ENCODE measurements at places on chromosomes 7 and 10.

GRCh38 chr7:128391805-128392204 is 18.0 kb downstream of the IMPDH1 start:
- no peak for DNase-seq

DNA sequence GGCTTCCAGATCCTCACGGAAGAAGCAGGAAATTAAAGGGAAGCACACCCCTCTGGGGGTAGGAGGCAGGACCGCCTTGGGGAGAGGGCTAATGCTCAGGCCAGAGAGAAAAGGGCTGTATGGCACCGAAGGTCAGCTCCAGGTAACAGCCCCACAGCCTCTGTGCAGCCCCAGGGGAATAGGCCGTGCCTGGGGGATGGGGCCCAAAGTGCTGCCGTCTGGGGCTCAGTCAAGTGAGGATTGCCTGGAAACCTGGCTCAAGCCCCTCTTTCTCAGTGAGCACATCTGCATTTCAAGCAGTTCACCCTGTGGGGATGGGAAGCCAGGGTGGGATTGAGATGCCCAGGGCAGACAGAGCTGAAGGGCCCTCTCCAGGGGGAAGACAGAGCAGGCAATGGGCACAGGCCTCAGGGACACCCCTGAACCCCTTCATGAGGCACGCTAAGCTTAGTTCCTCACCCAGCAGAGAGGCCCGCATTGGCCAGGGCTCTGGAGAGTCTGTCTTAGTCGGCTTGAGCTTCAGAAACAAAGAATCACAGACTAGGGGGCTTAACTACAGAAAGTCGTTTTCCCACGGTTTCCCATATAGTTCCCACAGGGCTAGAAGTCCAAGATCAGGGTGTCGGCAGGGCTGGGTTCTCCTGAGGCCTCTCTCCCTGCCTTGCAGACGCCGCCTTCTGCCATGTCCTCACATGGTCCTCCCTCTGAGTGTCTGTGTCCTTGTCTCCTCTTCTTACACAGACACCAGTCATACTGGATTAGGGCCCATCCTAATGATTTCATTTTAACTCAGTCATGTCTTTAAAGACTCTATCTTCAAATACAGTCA is 118.2 kb downstream of the PTPN20 start:
- DNase-seq: no peak

DNA sequence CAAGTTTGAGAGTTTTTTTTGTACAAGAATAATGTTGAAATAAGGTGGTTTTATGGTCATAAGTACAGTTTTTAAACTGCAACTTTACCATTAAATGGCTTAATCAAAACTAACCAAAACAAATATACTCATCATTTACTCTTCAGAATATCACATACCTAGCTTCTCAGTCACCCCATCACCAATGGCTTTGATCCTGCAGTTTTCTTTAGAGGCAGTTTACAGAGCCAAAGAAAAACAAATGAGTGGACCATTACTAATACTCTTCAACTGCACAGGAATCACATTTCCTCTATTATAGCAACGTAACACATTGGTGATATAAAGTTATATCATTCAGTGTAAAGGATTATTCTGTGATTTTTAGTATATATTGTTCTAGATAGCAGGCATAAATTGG is 576.1 kb upstream of the LRRTM3 start:
- DNase-seq: peak; percentile 39

GRCh38 chr10:88211230-88211629 is 347.8 kb downstream of the PTEN start:
- DNase-seq: no peak

DNA sequence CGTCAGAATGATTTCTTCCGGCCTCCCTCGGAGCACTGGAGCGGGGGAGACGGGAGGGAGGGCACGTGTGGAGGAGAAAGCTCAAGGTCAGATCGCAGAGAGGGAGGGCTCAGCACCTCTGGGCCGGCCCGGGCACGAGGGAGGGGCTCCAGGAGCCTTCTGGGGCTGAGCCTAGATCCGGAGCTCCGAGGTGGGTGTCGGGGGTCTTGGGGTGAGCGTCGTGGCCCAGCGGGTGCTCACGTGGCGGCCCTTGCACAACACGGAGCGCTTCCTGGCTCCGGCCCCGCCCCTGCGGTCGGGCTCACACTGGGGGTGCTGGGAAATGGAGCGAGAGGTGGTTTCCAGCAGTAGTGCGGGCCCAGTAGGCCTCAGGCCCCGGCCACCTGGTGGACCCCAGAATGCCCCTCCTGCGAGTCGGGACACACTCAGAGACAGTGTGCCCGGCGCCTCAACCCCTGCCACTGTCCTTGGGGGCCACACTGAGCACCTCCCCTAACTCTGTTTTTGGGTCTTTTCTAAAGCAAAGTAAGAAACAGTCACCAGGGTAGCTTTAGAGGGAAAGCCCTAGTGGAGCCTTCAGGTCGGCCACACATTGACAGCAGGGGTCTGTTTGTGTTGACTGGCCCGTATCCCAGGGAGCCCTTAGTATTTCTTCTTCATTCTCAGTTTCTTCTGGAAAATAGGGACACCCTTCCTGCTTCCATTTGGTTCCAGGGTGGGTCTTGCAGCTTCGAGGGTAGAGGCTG is 798 bp downstream of the PPIF start:
- DNase-seq: peak; percentile 78

DNA sequence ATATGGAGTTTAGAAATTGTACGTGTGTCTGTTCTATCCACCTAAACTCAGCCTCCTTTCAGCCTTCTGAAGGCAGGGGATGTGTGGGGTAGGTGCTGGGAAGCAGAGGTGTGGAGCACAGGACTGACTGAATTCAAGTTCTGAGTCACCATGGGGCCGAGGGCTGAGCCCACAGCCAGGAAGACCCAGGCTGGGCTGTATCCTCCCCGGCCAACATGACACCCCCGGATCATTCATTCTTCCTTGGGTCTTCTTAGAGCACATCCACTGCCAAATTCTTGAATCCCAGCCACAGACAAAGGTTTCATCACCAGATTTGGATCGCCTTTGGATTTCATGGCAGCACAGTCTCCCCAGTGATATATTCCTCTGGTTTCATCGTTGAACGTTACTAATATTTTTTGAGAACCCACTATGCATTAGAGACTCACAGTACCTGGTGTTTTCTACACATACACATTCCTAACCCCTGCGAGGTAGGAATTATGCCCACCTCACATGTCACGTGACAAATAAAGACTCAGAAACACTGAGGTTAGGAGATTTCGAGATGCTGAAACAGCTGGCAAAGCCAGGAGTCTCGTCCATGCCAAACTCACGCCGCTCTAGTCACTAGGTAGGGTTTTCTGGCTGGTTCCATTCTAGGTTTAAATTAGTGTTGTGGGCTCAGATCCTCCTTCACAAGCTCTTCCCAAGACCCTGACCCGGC is 26.9 kb downstream of the CCDC3 start:
- no peak for DNase-seq

- DNase-seq: peak; percentile 78
Measured at GRCh38 chr7:99098824-99099498, 44.9 kb downstream of the SMURF1 start.

DNA sequence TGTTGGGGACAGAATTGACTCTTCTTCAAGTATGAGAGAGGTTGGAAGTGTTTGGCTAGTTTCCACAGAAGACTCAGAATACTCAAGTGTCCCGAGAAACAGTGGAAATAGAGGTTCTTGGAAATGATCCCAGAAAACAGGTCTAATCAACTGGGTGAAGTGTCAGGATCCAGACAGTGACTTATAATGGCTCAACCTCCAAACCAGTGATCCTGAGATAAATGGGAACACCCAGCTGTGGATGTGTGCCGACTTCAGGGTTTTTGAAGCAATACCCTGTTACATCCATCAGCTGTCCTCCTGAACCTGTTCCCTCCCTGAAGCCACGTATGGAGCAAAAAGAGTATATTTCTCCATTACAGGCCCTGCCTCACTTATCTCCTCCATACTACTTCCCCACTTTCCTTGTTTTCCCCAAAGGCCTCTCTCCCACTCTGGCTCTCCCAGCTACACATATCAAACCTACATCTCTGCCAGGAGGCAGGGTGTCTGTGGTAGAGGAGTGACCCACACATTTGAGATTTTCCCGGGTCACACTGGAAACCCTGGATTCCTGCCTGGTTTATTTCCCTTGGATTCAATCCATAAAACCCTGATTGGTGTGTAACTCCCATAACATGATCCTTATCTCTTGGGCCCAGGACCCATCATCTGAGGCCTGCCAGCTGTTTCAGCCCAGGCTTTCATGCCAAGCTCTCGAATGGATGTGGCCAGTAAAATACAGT is 17.6 kb upstream of the ELOVL3 start:
- DNase-seq: no peak

DNA sequence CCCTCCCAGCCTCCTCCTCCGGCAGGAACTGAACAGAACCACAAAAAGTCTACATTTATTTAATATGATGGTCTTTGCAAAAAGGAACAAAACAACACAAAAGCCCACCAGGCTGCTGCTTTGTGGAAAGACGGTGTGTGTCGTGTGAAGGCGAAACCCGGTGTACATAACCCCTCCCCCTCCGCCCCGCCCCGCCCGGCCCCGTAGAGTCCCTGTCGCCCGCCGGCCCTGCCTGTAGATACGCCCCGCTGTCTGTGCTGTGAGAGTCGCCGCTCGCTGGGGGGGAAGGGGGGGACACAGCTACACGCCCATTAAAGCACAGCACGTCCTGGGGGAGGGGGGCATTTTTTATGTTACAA is 83.3 kb downstream of the PAX2 start:
- no peak for DNase-seq

GRCh38 chr7:151453326-151453791 is 13.4 kb upstream of the CRYGN start:
- no peak for DNase-seq

- no peak for DNase-seq
Measured at GRCh38 chr7:149071641-149072437, 18.7 kb downstream of the ZNF786 start.

GRCh38 chr10:71244431-71245419 is 32.4 kb downstream of the UNC5B start:
- peak; percentile 58 for DNase-seq

GRCh38 chr7:13541326-13541725 is 448.1 kb downstream of the ETV1 start:
- DNase-seq: no peak

GRCh38 chr10:69734797-69735468 is 66.8 kb upstream of the COL13A1 start:
- no peak for DNase-seq

DNA sequence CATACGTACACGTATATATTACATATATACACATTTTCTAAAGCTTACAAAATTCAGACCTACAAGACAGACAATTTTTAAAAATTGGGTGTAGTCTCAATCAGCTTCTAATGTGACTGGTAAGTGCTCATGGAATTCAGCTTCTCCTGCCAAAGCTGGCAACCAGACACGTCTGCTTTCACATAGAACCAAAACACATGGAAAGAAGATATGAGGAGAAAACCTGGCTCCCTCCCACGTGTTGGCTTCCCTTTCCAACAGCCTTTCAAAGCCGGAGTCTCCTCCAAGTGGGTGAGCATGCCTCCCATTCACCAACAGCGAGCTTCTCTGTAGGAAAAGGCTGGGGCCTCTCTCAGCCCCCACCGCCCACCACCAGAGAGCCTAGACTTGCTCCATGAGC is 33.4 kb downstream of the CDCA7L start:
- DNase-seq: no peak

GRCh38 chr7:129605960-129606614 is 5.4 kb upstream of the NRF1 start:
- DNase-seq: no peak

GRCh38 chr10:44264244-44264643 is 120.7 kb downstream of the CXCL12 start:
- DNase-seq: no peak

DNA sequence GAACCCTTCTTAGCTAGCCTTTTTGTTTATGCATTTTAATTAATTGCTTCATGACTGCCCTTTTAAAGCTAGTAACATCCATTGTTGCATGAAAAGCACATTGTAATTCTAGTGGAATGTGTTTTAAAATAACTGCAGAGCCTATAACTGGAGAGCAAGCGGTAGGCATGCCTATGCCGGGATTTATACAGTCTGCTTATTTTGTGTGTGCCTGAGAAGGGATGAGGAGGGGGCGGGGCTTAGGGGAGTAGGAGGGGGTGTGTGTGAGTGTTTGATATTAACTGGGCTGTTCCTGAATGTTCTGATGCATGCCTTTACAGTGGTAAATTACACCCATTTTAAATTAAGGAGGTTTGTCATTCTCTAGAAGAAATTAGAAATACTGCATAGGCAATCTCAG is 208.1 kb downstream of the TCF7L2 start:
- no peak for DNase-seq

GRCh38 chr10:87923233-87923632 is 59.8 kb downstream of the PTEN start:
- no peak for DNase-seq

- DNase-seq: peak; percentile 1
Measured at GRCh38 chr10:11161096-11161495, 143.4 kb downstream of the CELF2 start.

DNA sequence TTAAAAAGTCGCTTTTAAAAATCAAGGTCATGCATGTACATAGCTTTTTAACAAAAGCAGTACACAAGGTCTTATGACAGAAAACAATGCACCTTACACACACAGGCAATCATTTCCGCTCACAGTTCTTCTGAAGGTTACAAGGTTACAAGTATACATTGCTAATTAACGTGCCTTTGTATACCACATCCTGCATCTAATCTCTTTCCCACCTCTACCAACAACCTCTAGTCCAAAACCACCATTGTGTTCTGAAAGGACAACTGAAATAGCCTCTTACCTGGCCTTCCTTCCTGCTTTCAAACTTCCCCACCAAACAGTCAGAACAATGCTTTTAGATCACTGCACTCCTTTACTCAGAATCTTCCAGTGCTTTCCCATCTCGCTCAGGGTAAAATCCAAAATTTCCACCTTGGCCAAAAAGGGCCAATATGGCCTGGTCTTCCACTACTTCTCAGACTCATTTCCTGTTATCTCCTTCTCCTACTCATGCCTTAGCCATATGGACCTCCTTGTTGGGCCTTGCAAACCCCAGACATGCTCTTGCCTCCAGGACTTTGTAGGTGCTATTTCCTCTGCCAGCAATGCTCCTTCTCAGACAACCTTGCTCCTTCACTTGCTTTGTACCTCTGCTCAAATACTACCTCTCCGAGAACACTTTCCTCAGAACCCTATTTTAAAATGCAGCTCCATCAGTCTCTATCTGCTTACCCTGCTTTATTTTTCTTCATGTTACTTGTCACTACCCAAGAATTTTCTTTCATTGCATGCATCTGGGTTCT is 205.4 kb downstream of the DNAJC1 start:
- DNase-seq: no peak

DNA sequence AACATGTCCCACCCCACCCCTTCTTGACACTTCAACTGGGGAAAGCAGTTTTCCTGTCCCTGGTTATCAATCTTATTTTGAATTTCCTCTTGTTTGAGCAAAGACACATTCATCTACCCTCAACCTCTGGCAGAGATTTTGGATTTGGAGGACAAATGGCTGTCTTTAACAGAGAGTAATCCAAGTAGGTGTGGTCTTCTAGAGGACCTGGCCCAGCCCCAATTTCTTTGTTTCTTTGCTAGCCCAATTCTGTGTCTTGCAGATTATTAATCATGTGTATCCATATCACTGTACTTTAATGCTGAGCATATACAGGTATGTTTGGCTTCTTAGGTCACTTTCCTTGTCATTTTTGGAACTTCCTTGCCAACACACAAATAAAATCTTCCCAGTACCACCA is 58.8 kb upstream of the ADCY1 start:
- no peak for DNase-seq

GRCh38 chr10:48881937-48882336 is 57.7 kb downstream of the LRRC18 start:
- no peak for DNase-seq

Data from MCF 10A (cell line).